ENCODE measurements at places on chromosomes 11 and 22.
A peak's percentile ranks its signal among the peaks of the same experiment; 100 is the strongest.

- DNase-seq = no peak
Measured at GRCh38 chr11:6545917-6546605, 49.0 kb downstream of the DNHD1 start.

DNA sequence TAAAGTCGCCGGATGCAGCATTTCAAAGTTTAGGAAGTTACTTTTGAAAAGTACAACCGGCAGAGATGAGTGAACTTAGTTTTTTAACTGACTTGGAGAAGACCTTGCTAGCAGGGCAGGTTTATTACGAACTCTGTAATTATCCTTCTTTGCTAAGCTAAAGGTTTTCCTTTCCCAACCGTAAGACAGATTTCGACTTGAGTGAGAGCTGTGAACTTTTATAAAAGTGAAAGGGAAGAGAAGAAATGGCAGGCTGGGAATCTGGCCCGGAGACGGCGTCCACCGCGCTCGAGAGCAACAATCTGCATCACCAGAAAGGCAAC, 659 bp upstream of the TEAD1 start:
- DNase-seq = no peak

GRCh38 chr22:29319072-29319471, 3.6 kb upstream of the RASL10A start:
- no peak for DNase-seq

DNA sequence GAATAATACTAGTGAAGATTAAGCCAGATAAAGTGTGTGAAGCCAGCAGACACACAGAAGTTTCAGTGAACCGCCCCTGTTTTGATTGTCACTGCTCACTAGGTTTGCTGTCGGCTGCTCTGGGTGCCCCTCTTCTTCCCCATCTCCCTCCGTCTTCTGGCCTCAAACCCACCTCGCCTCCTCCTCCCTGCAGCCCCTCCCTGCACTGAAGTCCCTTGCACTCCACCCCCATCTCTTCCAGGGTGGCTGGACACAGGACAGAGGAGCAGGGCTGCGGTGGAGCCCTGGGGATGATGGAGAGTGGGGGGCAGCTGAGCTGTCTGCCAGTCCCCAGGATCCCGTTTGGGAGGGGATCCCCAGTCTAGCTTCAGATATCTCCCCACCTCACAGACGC, 53.5 kb downstream of the CYTH4 start:
- DNase-seq = no peak

DNA sequence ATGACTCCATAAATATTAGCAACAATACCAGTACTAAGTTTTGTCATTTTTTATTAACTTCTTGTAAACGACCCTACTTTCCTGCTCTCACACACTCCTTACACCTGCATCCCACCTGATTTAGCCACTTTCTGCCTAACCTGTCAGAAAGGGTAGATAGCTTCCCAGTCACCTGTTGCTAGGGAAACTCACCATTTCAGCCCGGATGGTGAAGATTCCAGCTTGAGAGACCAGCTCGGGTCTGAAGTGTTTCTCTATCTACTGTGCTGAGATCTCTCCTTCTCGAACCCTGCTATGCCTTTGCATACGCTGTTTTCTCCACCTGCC, at the start of gene PARVG:
PARVG (plus strand) TSS at position 220 of the 327 bp plus-strand sequence. CDS start 2,405 bp downstream, outside the sequence.
- no peak for DNase-seq

DNA sequence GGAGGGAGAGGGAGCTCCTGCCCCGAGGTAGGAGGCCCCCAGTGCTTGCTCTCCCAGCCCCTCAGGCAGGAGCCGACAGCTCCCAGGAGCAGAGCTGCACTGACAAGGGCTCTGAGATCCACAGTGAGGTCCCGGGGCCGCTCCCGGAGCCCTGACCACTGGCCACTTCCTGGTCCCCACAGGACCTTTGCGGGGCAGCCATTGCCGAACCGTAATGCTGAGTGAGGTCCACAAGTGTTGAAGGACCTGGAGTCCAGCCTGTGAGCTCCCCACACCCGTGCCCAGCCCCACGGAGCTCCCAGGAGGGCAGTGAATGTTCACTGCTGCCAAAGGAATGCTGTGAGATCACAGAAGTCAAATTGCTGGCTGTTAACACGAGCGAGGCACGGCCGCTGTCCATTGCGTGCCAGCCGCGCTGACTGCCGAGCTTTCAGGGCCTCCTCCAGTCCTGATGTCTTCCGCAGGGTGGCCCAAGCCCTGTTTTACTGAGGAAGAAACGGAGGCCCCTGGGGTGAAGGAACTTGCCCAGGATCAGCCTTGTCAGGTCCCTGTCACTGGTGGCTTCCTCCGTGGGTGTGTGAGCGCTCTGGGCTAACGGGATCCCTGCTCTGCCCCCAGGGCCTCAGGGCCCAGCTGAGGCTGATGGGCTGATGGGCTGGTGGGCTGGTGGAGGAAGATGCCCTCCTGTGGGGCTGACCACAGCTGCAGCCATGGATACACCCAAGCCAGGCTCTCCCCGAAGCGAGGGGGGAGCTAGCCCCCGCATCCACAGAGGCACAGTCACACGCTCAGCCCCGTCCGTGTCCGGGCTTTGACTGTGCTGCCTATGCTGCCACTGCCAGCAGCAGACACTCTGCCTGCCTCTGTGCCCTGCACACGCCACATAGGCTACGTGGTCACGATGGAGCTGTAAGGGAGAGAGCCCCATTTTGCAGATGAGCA, 70.8 kb downstream of the WNT7B start:
- peak; percentile 81 for DNase-seq

DNA sequence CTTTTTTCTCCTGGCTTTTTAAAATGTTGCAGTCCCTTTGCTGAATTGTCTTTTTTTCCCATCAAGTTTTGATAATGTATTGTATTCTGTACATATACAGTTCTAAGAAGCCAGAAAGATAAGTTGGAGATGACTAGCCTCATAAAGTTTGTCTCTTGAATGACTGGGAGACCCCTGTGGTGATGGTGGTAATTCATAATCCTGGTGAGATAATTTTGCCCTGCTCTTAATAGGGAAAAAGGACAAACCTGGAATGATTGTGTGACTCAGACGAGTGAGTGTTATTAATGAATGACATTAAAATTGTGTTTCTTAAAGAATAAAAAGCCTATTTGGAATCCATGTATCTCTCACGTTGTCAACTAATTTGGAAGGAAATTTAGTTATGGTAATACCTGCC, 1.2 kb downstream of the HIKESHI start:
- DNase-seq = no peak

DNA sequence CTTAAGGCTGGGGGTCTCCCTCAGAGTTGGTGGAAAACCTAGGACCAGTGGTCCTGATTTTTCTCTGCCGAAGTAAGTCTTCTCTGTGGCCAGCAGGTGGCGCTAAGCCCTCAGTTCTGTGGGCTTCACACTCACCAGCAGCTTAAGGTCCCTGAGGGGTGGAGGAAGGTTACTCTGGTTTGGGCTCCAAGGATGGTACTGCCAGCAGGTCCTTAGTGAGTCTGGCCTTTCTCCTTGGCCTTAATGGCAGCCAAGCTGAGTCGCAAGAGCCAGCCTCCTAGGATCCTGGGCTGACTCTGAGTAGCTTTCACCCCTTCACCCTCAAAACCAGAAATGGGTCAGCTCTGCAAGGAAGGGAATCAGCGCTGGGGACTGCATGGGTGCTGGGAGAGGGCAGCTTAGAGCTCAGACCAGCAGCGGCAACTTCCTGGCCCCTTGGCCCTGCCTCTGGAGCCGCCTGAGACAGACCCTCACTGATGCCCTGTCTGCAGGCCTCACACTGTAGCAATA, 4.4 kb downstream of the KCNJ11 start:
- peak; percentile 80 for DNase-seq

- DNase-seq = peak; percentile 29
Measured at GRCh38 chr11:6635082-6635932, 16.1 kb upstream of the TPP1 start.

DNA sequence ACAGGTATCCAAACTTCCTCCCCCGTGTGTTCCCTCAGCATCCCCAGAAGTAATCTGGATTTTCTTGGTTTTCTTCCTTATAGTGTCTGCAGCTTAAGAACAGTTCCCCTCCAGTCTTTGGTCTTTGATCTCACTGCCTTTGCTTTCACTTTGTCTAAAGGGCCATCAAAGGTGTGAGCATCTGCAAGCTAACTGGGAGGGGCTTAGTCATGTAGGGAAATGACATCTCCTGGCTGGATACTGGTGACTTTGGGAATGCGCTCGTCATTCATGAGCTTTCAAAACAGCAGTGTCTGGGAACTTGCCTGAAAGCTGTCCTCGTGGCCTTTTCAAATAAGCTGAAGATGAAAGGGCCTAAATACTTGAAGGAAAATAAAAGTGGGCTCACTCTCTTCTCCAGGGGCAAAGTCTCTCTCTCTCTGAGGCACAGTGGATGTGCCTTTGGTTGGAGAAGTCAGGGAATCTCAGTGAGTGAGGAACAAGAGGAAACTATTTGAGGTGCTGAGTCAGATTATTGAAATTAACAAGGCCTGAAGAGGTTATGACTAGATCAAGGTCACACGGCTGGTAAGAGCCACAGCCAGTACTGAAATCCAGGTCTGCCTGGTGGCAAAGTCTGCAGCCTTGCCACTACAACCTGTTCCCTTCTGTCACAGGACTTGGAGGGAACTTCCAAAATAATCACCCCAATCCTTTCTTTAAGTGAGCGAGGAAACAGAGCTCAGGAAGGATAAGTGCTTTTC, 45.6 kb upstream of the TENM4 start:
- peak; percentile 9 for DNase-seq

DNA sequence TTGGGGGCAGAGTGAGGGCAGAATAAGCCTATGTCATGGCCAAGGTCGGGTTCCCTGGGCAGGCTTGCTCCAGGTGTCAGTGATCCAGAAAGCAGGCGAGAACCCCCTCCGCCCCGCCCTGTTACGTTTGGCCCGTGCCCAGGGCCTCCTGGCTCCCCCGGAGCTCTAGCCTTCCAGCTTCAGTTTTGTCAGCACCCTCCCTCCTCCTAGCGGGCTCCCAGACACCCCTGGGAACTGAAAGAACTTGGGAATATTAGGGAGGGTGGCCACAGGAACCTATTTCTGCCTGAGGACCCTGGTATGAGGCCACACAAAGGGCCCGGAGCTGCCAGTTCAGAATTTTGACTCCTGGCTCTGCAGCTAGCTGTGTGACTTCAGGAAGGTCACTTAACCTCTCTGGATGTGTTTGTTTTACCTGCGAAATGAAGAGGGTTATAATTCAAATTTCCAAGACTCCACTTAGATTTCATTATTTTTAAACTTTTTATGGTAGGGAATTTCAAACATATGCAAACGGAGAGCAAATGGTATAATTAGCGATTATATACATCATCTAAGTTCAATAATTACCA, 1.2 kb downstream of the TUBA8 start:
- DNase-seq = no peak

GRCh38 chr11:15157181-15157580, 42.5 kb downstream of the INSC start:
- DNase-seq = peak; percentile 91

DNA sequence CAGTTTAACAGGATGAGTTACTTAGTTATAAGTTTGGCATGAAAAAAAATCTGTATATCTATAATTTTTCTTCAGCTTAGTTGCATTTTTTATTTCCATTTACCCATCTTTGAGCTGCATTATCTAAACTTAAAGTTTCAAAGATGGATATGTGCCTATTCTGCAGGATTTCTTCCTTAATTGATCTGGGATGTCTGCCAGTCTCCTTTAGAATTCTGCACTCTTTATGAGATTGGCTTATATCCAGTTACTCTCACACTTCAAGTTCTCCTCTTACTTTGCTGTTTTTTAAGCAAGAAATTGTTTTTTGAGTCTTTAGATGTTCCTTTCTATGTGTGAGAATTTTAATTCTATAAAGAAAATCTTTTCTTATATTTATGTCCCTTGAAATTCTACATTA, 5.1 kb upstream of the PDGFD start:
- DNase-seq = no peak

DNA sequence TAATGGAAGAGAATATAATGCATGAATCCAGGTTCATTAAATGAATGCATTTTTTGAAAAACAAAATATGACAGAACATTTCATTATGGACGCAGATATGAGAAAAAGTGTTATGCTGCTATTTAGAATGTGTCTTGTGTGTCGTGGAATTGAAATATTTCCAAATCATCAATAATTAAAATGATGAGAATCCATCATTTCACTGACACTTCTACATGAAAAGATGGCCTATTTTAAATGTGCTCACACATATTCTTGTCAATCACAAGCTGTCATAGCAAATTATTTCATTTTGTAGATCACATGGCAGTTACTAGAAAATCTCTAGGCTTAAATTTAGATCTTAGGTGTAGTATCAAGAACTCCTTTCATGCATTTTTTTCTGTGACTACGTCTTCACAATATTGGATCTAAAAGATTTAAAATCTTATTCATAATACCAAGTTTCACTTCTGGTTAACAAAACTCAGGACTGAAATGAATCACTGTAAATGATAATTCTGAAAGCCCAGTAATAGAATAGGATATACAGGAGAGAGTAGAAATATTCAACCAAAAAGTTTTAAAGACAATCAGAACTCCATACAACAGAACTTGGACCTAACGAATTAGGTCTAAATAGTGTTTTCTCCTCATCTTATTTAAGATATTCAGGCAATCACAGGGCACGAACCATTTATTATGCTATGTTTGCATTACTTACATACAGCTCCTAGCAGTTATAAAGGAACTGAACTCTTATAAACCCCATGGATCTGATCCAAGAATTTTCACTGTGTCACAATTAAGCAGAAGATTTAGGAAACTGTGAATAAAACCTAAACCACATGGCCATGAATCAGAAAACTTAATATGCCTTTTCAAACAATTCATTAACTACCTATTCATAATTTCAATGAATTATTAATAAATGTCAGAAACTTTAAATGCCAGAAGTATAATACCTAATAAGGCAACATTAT, 67.7 kb downstream of the DCDC1 start:
- DNase-seq = no peak

GRCh38 chr11:72483412-72484186, 49.3 kb upstream of the CLPB start:
- peak; percentile 43 for DNase-seq

GRCh38 chr22:32232191-32232830, 22.8 kb downstream of the SLC5A4 start:
- DNase-seq = no peak

DNA sequence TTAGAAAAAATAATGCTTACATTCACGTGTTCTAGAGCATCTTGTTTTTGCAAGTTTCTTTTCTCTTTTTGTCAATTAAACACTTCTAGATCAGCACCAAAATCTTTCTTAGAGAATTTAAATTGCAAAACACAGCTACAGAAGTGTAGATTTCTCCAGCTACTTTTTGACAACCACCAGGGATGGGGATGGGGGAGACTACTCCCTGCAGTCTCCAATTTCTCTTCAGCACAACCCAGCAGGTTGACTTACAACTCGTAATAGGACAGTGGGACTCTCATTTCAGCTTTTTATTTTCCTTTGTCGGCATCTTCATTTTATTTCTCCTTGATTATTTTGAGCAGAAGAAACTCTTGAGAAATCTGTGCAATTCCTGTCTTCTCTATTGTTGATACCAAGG, 441.2 kb downstream of the LRRC4C start:
- DNase-seq = no peak

GRCh38 chr22:47460861-47461260, 698.4 kb downstream of the TBC1D22A start:
- DNase-seq = no peak

GRCh38 chr11:63621071-63621470, 6.8 kb upstream of the PLAAT3 start:
- DNase-seq = no peak
